Activated CD8-positive, alpha-beta T cell treated with anti-CD3 and anti-CD28 coated beads for 36 hours (primary cell): ENCODE measurements at places on chromosomes 6 and 20.
A peak's percentile ranks its signal among the peaks of the same experiment; 100 is the strongest.

- peak overlapping the region; percentile 67 for H3K27ac ChIP-seq
- H3K4me3 ChIP-seq, result peak overlapping the region; percentile 54
- H3K4me1 ChIP-seq, result peaks cover 21% of the 10 kb centered on the region
- H3K27me3 ChIP-seq, result peaks cover 32% of the 10 kb centered on the region
Measured at GRCh38 chr20:17895641-17896171, 72.9 kb downstream of the SNX5 start.

DNA sequence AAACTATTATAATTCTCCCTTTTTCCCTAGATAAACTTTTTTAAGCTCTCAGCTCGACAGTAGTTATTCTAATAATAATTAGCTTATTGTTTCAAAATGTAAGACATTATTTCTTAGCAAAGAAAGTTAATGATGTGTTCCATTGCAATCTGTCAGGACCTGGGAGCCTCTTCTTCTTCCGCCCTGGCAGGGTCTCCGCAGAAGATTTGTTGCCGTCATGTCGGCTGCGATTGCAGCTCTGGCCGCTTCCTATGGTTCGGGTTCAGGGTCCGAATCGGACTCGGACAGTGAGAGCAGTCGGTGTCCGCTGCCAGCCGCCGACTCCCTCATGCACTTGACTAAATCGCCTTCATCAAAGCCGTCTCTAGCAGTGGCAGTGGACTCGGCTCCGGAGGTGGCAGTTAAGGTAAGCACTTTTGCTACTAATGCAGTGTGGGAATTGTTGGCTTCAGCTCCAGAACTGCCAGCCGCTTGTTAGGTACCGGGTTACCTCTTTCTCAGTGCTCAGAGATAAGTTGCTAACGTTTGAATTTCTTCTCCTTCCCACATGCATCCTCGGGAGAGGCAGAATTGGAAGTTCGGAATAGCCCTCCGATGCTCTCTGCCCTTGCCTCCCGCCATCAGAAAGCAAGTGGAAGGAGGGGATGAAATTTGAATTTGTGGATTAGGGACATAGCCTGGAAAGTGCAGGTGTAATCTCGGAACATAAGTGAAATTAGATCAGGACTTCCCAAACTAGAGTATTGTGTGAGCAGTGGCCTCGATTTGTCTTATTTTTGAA, at the start of gene CDC40:
CDC40 (plus strand) TSS at position 200 of the 781 bp plus-strand sequence; CDS start at position 218, 18 bp downstream.
- H3K27ac ChIP-seq, result no peak within 1 kb of the TSS
- peak; percentile 65 for DNase-seq
- H3K36me3 ChIP-seq, result no peaks in the 10 kb centered on the region
- H3K4me3 ChIP-seq, result no peak within 1 kb of the TSS
- peaks cover 6% of the 10 kb centered on the region for H3K27me3 ChIP-seq

GRCh38 chr6:36443471-36444428, 950 bp downstream of the KCTD20 start:
- peaks cover 23% of the 10 kb centered on the region for H3K36me3 ChIP-seq
- H3K27ac ChIP-seq, result peak overlapping the region; percentile 93
- peaks cover 46% of the 10 kb centered on the region for H3K4me1 ChIP-seq
- peak overlapping the region; percentile 97 for H3K4me3 ChIP-seq

DNA sequence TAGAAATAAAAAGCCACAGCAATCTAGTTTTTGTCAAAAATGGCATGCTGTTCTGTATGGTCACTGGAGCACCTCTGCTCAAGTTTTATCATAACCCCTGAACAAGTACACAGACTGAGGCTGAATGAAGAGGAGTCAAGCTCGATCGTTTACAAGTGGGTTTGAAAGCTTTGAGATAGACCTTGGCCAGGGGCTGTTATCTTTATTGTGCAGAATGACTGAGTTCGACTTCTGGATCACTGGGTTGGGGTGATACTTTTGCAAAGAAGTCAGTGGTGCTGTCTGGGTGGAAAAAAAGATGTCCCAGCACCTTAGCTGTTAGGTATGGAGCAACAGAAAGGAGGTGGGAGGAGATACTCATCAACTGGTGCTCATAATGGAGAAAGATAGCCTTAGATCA, 446.0 kb downstream of the HACE1 start:
- no peak overlapping the region for H3K4me3 ChIP-seq
- no peaks in the 10 kb centered on the region for H3K27me3 ChIP-seq
- H3K27ac ChIP-seq, result no peak overlapping the region
